ENCODE measurements at places on chromosomes 7 and 10. TPM values are rescaled to one million over a fixed set of nuclear protein-coding genes. Genes with fewer than 3 reads are reported as not detected.

- DNase-seq: no peak
Measured at GRCh38 chr7:140144821-140145220, 32.0 kb downstream of the KDM7A start.

DNA sequence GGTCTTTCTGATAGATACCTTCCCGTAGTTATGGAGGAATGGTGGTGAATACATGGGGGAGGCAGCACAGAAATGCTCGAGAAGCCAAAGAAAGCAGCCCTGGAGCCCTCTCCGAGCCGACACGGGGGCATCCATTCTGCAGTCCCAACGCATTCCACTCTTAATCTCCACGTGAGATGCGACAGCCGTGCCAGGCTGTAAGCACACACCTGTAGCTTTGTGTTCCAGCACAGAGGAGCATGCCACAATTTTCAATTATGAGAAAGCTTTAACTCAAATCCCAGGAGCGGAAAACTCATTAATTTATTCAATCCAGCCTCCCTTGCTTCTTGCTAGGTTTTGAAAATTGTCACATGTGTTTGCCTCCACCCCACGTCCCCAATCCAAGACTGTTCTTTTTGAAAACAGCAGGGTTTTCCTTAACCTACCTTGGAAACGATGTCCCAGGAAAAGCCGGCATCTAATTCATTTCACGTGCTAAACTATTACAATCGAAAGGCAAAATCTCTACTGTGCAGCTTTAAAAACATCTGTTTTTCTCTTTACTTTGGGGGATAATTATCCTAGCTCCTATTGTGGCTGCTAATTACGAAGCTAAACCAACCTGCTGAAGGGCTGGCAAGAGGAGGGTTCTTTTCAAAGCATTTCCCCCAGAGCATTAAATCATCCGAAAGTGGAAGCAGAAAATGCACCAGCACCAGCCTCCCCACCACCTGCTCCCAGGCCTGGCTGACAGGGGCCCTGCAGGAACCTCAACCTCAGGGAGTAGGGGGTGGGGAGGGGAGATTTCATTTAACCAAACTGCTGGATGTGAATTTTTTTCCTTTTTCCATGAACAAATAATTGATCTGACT lies 56.0 kb upstream of the CHST15 start:
- DNase-seq: no peak

DNA sequence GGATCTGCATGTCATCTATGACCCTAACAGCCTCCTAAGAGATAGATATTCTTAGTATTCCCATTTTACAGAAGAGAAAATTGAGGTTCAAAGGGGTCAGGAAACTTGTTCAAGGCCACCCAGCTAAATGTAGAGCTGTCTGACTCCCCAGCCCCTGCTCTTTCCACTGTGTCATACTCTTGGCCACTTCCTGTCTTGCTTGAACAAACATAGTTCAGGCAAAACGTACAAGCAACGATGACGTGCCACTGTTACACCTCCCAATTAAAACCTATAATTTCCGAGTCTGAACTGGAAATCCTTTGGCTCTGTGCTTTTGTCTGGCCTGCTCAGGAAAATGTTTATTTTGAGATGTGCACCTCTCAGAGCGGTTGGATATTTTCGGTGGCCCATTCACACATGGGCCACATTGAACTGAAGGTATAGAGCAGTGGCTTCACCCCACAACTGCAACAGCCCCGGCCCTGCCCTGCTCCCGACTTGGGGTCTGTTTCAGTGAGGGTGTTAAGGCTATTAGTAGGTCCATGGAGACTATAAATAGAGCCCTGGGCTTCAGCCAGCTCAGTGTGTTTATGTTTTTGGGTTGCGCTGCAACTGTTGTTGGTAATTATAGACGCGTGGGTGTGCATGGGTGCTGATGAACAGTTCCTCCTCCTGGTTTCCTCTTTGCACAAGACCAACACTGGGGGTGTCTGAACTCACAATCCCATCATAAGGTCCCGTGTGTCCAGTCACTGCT lies 172.3 kb upstream of the ADO start:
- DNase-seq: no peak

DNA sequence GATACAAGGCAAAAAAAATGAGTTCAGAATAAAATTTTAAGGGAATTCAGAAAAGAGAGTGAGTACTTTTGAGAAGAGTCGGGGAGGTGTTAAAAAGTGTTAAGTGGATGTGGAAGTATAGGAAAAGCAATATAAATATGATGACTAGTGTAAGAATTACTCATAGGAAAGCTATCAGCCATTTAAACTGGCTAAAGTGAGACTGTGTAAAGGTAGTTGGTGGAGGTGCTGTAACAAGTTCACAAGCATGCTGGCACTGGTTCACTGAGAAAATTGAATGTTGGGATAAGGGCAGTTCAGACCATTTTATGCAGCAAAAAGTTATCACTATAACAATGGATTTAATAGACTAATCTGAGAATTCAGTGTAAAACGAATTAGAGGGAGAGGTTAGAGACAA lies 179.0 kb upstream of the DKK1 start:
- no peak for DNase-seq

GRCh38 chr7:48847917-48848316 lies 76.4 kb upstream of the CDC14C start:
- DNase-seq: no peak

GRCh38 chr7:21587139-21587784 lies 44.4 kb downstream of the DNAH11 start:
- no peak for DNase-seq

GRCh38 chr7:8149222-8149621 lies 112.7 kb downstream of the ICA1 start:
- DNase-seq: no peak

DNA sequence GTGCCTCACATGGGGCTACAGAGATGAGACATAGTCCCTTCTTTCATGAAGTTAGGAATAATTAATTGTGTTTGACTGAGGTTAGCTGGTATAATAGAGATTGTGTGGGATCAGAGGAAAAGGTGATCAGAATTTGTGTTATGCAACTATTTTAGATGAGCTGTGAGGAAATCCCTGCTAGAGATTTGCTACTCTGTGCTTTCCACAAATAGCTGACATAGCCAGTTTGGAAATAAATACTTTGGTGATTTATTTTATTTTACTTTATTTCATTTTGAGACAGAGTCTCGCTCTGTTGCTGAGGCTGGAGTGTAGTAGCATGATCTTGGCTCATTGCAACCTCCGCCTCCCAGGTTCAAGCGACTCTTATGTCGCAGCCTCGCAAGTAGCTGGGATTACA lies 32.3 kb downstream of the ST7 start:
- no peak for DNase-seq

DNA sequence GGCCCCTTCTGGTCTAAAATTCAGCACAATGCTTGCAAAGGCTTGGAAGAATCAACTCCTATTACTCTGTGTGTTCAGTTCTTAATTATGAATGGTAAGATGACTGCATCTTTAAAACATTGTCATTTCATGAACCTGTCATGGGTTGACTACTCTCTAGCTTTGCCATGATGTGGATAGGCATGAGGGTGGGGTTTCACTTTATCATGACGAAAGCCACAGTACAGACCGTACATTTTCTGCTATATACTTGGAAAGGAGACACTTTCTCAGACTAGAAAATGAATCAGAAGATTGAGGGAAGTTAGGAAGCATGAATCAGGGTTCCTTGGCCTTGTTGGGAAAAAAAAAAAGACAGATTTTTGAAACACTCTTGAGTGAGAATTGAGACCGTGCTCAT lies 19.7 kb upstream of the MSRB2 start:
- DNase-seq: no peak

GRCh38 chr7:137879357-137880158 lies 32.8 kb upstream of the DGKI start:
- no peak for DNase-seq

DNA sequence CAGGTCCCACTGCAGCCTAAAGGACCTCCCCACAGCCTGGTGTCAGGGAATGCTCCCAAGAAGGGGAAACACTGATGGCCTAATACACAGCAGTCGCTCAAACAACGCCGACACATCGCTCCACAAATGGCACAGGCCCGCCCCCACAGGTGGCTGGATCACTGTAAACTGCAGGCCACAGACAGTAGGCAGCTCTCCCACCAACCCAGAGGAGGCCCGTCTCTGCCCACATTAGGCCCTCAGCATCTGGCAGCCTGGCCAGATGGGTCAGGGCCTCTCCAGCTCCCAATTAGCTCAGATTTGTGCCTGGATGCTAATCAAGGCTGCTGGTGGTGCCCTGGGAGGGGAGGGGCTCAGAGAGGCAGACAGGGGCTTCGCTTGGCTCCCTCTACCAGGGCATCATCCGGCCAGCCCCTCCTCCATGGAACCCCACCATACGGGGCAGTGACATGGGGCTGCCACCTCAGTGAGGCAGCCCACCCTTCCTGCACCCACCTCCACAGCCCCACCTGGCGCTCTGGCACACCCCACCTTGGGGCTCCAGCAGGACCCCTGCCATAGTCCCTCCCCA lies 42.7 kb downstream of the CAMK2B start:
- no peak for DNase-seq

GRCh38 chr7:103130901-103131624 lies 17.8 kb downstream of the NAPEPLD start:
- no peak for DNase-seq

GRCh38 chr10:59967079-59967478 lies 60.7 kb upstream of the CCDC6 start:
- DNase-seq: no peak

DNA sequence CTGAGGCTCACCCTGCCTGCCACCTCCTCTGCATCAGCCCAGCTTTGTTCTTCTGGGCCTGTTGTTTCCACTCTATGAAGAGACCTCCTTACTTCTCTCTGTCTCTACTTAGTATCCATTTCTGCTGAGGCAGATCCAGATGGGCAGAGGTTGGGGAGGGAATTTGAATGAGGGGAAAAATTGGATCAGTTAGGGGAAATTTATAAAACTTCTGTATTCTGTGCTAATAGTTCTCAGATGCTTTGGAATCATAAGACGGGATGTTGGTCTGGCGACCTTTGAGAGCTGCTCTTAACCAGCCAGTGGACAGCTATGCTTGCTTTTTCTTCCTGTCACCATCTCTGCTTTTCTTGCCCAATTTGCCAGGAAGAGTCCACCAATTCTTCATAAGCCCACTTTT lies 55.5 kb downstream of the AUTS2 start:
- DNase-seq: no peak

- no peak for DNase-seq
Measured at GRCh38 chr10:72712136-72712535, 20.2 kb downstream of the MCU start.

GRCh38 chr7:145031162-145031561 lies 195.3 kb upstream of the TPK1 start:
- DNase-seq: no peak

- DNase-seq: no peak
Measured at GRCh38 chr7:19561121-19561805, 147.6 kb downstream of the POLR1F start.

DNA sequence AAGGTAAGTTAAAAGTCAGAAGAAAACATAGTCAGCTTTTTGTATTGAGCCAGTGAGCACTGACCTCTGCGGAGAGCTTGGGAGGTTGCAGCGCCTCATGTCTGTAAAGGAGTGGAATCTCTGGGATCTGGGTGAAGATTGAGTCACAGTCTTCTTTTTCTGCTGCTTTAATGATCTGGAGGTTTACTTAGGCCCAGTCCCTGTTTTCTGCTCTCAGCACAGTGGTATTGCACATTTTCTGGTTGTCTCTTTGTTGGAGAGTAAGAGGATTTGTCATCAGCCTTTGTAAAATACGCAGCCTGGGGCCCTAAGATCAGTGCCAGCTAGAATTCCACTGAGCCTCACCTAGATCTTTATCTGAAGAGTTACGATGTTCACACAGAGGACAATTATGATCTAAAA lies 58.3 kb upstream of the GJD4 start:
- DNase-seq: no peak

DNA sequence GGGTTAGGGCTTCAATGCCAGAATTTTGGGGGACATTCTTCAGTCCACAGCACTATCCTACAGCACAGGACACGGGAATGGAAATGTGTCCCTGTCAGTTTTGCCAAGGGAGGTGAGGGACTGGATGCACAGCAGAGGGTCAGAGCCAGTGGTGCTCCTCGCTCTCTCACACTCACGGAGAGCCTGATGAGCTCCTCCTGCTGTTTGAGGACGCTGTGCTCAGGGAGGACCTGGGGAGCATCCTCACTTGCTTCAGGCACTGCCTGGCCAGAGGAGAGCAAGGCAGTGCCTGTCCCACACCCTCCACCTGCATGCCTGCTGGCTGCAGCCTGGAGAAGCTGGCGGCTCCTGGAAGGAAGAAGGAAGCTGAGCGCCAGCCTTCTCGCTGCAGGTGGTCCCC lies 58.6 kb downstream of the RAMP3 start:
- DNase-seq: no peak

Gene PTPRE
- 2.3 TPM for total RNA-seq

Gene OR2A1
- 0.19 TPM for total RNA-seq

Gene SLC29A3
- total RNA-seq: 5.3 TPM

Gene APBB1IP
- total RNA-seq: not detected

Gene MUC12
- 7.8 TPM for total RNA-seq

Gene FZD1
- total RNA-seq: 9.2 TPM

Gene SPDYE3
- total RNA-seq: not detected
